ENCODE measurements at places on chromosomes 3 and 15.

- DNase-seq: peak; percentile 40
These were observed 150.7 kb upstream of the TLE3 start for GRCh38 chr15:70248116-70249025.

DNA sequence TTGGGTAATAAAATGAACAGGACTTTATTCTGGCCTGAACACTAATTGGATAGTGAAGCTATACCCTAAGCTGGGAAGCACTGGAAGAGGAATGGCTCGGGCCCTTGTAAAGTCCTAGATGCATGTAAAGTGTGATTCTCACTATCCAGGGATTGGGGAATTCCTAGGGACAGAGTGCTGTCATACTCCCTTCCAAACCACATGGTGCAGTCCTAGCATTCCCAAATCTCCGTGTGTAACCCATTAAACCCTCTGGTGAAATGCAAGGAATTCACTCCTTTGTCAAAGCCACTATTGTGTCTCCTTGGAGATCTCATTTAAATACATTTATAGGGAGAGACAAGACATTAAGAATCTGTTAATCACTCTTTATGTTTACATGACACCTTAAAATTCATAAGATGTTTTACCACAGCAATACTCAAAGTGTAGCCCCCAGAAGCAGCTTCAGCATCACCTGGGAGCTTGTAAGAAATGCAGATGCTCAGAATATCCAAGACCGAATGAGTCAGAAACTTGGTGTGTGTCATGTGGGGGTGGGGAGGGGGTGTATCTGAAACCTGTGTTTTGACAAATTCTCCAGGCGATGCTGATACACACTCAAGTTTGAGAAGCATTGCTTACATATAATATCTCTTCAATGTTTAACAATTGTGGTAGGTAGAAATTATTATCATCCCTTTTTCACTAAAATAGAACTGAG lies 121.8 kb upstream of the NPHP3 start:
- DNase-seq: no peak

DNA sequence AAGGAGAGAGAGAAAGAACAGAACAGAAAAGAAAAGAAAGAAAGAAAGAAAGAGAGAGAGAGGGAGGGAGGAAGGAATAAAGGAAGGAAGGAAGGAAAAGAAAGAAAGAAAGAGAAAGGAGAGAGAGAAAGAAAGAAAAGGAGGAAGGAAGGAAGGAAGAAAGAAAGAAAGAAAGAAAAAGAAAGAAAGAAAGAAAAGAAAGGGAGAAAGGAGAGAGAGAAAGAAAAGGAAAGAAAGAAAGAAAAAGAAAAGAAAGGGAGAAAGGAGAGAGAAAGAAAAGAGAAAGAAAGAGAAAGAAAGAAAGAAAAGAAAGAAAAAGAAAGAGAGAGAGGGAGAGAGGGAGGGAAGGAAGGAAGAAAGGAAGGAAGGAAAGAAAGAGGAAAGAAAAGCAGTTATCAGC lies 108.8 kb downstream of the ARPP21 start:
- no peak for DNase-seq

DNA sequence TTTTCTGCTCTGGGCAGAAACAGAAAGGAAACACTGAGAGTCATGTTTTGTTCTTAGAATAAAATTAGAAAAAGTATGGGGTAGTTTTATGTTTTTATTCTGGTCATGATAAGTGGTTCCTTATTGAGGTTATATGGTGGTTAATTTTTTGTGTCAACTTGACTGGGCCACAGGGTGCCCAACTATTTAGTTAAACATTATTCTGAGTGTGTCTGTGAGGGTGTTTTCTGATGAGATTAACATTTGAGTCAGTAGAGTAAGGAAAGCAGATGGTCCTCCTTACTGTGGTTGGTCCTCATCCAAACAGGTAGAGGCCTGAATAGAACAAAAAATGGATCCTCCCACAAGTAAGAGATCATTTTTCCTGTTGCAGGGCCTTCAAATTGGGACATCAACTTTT lies 98.9 kb downstream of the C3orf38 start:
- DNase-seq: no peak

DNA sequence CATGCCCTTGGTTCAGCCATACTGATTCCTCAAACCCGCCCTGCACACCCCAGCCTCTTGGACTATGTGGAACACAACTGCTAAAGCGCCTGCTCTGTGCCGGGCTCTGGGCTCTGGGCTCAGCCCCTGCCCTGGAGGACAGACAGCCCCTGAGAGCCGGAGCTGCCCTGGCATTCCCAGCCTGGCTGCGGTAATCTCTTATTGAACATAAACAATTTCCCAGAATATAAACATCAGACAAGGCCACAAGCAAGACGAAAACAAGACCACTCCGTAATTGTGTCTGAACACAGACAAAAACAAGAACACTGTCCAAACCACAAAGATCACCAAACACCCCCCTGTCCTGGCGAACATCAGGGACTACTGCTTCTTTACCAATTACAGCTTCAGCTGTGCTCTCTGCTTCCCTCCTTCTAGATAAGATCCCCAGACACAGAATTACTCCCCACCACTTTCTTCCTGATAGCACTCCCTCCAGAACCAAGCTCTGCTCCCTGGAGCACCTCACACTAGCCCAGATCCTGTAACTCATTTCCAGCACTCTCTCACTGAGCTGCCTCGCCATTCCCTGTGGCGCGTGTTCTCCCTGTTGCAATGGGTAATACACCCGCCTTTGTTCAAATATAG lies 57.1 kb upstream of the TLE3 start:
- DNase-seq: no peak

- no peak for DNase-seq
These were observed 551.6 kb downstream of the ZIC1 start for GRCh38 chr3:147960786-147961185.

- DNase-seq: no peak
These were observed 146.3 kb downstream of the TMCO5A start for GRCh38 chr15:38080651-38081275.

GRCh38 chr15:79329171-79329611 lies 18.3 kb downstream of the TMED3 start:
- no peak for DNase-seq

DNA sequence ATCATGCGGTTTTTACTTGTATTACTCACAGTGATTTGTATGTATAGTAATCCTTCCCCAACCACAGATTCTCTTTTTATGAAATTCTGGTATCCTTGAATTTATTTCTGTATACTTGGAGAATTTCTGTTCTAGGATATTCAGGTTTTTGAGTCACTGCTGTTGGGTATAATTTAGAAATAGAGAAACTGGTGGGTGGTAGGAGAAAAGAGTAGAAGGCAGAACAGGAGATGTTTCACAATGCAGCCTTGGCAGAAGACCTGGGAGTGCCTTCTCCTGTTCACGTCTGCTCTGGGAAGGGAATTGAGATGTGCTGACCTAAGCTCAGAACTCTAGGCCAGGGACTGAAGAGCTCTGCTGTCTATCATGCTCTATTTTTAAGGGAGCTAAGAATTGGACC lies 193.6 kb downstream of the EPHB1 start:
- no peak for DNase-seq

DNA sequence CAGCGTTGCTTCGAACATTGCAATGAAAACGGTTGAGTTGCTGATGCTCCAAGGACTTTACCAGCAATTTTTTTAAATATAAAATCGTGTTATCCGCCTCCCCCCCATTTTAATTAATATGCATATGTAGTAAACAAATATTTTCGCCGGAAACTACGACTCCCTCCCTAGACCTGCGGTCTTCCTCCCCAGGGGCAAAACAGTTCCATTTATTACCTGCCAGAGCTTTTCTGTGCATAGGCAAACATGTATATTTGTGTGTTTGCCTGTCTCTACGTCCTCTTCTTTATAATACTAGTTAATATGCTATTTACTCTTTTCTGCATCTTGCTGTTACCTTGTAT lies 593 bp upstream of the RSL24D1 start:
- DNase-seq: no peak

GRCh38 chr3:71066849-71067261 lies 516.7 kb downstream of the FOXP1 start:
- DNase-seq: no peak

GRCh38 chr15:51865317-51865716 lies 35.9 kb downstream of the TMOD3 start:
- no peak for DNase-seq

DNA sequence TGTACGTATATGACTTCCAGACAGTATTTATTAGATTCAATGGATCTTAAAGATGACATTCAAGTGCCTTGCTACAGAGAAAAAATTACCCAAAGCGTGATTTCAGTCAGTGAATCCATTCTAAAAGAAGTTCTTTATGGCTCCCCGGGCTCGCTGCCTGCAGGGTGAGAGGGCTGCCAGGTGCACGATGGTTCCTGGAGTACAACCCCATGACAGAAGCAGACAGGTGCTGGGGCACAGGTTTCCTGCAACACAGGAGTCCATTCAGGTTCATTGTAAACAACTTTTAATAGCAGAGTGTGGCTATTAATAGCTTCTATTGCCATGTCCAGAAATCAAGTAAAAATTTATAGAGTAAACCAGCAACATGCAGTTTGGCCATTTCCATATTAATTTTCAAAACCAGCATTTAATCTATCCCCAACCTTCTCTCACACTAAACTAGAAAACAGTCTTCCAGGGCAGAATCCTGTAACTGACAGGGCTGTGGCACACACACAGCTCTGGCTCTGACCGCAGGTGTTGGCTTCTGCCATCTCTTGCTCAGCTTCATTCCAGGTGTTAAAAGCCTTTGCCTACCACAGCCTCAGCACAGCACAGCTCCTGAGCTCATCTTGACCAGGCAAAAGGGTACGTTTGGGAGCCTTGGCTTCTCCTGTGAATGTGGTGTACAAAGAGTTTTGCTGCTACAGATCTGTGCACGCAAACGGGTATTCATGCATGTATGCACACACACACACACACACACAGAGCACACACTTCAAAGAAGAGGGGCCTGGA lies 185.9 kb downstream of the MEX3B start:
- DNase-seq: no peak

GRCh38 chr3:69690-70089 lies 126.9 kb upstream of the CHL1 start:
- DNase-seq: no peak

- no peak for DNase-seq
These were observed 3.9 kb downstream of the VWA5B2 start for GRCh38 chr3:184233127-184233843.

DNA sequence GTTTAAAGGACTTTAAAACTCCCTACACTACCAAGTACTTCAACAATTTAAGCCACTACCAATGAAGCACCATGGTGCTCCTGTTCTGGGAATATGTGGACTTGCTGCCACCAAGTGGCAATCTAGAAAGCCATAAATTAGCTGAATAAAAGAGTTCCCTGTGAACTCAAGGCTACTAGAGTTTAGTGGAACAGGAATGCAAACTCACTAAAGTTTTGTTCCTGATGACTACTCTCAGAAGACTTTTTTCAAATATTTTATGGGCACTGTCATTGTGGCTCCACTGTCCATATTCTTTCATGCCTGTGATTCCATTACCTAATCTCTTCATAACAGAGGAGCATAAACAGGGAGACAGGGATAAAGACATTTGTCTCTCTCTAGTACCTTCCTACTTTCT lies 63.9 kb downstream of the TMCC1 start:
- peak; percentile 64 for DNase-seq

DNA sequence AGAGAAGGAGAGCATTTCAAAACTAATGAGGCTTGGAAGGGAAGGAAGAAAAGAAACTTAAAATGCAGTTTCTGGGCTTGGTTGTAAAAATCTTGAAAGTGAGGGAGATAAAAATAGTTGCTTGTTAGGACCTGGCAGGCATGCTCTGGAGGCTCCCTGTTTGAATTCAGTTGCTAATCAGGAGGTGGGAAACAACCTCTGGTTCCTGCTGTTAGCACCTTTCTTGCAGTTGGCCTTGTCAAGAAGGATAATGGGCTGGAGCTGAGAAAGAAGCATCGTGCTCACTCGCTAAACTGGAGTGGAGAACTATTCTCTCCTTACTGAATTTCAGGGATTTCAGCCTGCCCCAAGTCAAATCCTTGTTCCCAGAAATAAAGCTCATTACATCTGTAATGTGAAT lies 23.4 kb downstream of the SNAPC5 start:
- DNase-seq: no peak

GRCh38 chr3:107063351-107063750 lies 313.9 kb upstream of the CCDC54 start:
- no peak for DNase-seq

- DNase-seq: no peak
These were observed 162.7 kb upstream of the AGTR1 start for GRCh38 chr3:148535001-148535400.

DNA sequence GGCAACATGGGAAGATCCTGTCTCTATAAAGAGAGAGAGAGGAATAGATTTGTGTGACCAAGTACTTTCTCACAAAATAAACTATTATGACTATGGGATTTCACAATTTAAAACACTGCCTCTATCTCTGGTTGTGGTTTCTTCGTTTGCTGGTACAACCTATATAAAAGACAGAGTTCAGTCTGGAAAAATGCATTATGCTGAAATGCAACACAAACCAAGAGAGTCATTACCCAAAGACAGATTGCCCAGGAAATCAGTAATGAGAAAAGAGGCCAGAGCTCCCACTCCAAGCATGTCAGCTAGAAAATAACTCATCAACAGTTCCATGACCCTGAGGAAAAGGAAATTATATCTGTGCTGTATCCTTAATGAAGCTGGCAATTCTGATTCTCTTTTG lies 23.2 kb downstream of the GPR176 start:
- no peak for DNase-seq

GRCh38 chr15:89936051-89936785 lies 23.5 kb upstream of the ARPIN start:
- DNase-seq: no peak

DNA sequence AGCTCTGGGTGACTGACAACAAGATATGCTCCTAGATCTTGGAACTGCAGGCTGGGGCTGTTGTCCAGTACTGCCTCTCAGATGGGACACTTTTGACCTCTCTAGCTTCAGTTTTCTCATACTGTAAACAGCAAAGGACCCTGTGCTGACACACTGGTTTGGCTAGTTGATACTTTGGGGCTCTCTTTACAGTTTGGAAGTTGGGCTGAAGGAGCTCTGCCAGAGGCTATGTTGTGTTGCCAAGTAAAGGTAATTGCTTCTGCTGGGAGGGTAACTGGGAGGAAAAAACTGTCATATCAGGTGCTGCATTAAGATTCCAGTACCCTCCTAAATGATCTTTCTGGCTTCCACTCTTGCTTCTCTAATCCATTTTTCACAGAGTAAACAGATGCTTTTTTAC lies 54.0 kb downstream of the ISL2 start:
- no peak for DNase-seq

DNA sequence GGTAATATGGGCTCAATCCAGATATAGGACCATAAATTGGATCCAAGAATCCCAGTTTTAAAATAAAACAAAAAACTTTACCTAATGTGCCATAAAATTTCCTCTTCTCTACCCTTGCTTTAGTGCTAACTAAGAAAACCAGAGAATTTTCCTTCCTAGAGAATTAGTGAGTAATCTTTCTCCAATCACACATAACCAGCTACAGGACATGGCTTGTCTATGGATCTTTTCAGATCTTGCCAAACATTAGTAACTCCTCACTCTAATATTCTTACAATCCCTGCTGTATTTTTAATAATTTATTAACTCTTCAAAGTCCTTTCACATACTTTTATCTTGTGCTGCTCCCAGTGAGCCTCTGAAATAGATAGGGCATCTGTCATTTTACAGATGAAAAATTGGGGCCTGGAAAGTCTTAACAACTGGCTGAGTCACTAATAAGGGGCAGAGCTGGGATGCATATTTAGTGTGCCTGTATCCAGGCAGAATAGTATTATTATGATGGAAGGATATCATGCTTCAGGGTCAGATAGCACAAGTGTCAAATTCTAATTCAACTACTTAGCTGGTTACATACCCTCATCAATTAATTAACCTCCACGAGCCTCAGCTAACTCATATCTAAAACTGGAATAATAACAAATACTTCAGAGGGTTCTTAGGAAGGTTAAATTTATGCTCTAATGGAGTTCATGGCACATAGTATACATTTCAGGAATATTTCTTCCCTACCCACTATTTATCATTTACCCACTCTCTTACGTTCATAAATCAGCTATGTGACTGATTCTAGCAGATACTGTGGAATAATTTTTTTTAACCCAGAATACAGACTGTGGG lies 5.6 kb downstream of the ZBED2 start:
- DNase-seq: no peak
